ENCODE measurements at places on chromosomes 2 and 18.

DNA sequence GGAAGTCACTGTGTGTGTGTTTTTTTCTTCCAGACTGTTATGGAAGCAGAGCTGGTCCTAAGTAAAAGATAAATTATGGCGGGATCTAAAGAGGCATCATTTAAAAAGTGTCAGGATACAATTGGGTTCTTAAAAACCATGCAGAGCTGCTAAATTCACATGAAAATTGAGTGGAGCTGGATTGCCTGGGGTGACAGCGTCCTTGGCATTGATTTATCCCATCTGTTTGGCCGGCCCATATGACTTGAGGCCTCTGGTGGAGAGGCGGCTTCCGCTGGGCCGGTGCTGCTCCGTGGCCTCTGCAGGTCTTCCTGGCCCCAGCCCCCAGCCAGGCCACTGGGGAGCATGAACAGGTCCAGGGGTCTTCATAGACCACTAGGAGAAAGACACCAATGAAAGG, 165.5 kb downstream of the GLI2 start:
- ATAC-seq, result peak; percentile 15

DNA sequence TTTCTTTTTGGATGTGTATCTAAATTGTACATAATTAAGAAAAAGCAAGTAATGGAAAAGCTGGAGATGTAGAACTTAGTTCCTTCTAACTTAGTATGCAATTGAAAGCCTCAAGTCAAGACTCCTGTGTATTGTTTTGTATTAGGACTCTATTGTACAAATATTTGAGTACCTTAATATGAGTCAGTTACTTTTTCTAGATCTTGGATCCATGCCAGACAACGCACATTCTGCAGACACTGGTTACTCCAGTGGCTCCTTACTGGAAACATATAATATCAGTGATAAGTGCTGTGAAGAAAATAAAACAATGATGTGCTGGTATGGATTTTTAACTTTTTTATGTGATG, 1.5 kb downstream of the SLC39A10 start:
- ATAC-seq, result peak; percentile 37

- no peak for ATAC-seq
These were observed 35.6 kb downstream of the OSBPL6 start for GRCh38 chr2:178229927-178230326.

- ATAC-seq, result peak; percentile 61
These were observed 116.0 kb upstream of the RAB27B start for GRCh38 chr18:54712306-54712705.

GRCh38 chr2:43323857-43324256, 97.5 kb upstream of the ZFP36L2 start:
- ATAC-seq, result no peak

DNA sequence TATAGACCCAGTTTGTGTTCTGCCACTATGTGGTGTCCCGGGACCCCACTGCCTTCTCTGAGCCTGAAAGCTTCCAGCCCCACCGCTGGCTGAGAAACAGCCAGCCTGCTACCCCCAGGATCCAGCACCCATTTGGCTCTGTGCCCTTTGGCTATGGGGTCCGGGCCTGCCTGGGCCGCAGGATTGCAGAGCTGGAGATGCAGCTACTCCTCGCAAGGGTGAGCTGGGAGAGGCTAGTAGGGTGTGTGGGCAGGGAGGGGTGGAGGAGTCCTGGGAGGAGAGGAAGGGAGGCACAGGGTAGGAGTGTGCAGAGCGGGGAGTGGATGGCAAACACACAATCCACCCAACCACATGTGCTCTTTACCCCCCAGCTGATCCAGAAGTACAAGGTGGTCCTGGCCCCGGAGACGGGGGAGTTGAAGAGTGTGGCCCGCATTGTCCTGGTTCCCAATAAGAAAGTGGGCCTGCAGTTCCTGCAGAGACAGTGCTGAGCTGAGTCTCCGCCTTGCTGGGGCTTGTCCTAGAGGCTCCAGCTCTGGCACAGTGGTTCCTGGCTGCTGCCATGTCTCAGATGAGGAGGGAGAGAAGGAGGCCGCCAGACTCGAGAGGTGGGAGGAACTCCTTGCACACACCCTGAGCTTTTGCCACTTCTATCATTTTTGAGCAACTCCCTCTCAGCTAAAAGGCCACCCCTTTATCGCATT, 16.9 kb downstream of the PRKAG3 start:
- no peak for ATAC-seq

DNA sequence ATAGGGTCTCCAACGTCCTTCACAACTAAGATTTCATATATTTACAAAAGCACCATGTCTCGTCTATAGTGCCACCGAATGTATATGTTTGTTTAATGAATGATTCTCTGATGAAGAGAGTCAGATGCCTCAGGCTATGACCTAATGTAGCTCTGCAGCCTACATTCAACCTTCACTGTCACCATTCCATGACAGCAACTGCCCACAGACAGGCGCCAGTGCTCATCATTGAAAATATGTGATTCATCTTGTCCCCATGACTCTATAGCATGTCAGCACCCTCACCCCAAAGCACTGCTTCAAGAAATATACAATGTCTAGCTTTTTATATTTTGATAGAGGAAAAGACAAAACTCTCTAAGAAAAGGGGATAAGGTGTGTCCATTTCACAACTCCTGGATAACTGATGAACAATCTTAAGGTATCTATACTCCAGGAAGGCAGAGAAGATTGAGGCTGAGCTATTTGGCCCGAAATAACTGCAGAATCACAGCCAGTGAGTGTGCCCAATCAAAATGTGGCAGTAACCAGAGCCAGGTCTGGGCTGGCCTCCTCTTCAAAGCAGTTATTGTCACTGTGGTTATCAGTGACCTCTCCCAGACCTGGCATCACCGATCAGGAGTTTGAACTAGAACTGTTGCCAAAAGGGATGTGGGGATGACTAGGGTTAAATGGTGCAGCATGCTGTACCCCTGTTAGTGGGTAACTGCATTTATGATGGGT, 246.6 kb downstream of the SETBP1 start:
- peak; percentile 53 for ATAC-seq

- ATAC-seq, result no peak
These were observed 17.1 kb downstream of the GYPC start for GRCh38 chr2:126672980-126673605.

DNA sequence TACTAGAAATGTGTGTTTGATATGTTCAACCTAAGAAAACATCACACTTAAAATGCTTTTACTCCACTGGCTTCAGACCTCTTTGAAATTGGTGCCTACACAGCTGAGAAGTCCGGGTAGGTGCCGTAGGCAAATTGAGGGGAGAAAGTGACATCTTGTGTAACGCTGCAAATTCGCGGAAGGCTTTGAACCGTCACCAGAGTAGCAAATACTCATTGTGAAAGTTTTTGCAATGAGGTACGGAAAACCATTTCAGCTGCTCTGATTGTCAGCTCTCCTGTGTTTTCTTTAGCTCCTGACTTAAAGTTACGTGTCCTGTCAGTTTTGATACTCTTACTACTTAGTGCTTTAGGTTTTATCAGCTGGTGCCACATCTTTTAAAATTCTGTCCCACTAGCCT, 224.5 kb downstream of the FAM210A start:
- no peak for ATAC-seq

DNA sequence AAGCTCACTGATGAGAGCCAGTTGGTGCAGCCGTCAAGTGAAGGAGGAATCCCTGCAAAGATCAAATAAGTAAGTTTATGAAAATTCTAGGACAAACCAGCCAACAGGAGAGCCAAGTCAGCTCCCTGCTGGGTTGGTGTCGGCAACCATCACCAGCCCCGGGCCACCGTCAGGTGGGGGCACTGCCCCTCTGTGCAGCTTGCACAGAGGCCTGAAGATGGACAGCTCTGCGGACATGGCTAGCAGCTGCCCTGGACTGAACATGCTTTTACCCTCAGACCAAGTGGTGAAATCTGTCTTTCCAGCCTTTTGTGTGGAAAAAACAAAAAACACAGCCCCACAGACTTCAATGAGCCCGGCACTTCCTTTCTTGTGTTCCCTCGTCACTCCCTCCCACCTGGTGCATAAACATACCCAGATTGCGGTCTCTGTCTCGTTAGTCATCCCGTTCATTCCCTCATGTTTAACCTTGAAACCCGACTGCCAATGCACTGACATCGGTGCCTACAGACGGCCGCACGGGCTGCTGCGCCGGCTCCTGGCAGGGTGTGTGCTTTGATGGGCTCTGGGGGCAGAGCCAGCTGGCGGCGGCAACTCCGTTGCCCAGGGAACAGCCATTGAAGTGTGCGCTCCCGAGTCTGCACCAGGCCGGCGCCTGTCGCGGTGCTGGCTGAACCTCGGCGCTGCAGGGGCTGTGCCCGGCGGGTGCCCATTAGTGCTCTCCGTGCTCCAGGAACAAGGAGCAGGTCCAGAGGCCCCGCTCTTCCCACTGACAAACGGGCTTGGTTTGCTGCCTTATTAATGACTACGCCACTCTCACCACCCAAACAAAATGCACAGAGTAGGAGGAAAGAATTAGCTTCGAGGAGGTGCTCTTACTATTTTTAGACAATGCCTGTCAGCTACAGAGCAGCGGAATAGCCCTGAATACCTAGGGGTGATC, 95.3 kb downstream of the EIPR1 start:
- ATAC-seq, result peak; percentile 96

- no peak for ATAC-seq
These were observed 868.1 kb upstream of the ID2 start for GRCh38 chr2:7813541-7814292.

- ATAC-seq, result peak; percentile 67
These were observed 7.4 kb upstream of the MBOAT2 start for GRCh38 chr2:9010866-9011265.

- peak; percentile 99 for ATAC-seq
These were observed 321.4 kb downstream of the TGIF1 start for GRCh38 chr18:3771121-3771971.

- ATAC-seq, result no peak
These were observed 491.9 kb upstream of the CHAC2 start for GRCh38 chr2:53275743-53276142.

- no peak for ATAC-seq
These were observed 18.2 kb upstream of the DUSP2 start for GRCh38 chr2:96163415-96163767.

DNA sequence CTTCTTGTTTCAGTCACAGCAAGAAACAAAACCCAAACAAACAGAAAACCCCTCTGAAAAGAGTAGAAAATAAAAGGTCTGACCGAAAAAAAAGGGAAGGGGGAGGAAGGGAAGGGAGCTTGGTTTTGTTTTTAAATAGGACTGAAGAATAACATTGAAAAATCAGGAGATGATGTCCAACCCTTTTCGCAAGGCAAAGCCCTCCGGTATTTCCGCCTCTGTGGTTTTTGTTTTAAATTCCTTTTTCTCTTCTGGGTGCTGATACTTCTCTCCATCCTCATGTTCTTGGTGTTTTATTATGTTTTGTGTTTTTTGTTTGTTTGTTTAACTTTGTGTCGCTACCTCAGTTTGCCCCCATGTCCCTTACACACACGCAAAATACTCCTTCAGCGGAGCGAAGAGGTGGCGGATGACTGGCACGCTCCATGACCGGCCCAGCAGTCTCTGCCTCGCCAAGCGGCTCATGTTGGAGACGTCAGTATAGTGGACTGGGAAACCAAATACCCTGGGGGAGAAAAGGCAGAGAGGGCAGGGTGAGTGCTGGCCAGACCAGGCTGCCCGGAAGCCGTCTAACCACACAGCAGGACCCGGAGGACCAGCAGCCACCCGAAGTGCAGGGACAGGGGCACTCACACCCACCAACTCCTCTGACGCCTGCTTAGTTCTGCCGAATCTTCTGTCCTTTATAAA, 65.7 kb upstream of the POMC start:
- ATAC-seq, result no peak

GRCh38 chr2:120787822-120788700, 52.4 kb downstream of the GLI2 start:
- ATAC-seq, result no peak

DNA sequence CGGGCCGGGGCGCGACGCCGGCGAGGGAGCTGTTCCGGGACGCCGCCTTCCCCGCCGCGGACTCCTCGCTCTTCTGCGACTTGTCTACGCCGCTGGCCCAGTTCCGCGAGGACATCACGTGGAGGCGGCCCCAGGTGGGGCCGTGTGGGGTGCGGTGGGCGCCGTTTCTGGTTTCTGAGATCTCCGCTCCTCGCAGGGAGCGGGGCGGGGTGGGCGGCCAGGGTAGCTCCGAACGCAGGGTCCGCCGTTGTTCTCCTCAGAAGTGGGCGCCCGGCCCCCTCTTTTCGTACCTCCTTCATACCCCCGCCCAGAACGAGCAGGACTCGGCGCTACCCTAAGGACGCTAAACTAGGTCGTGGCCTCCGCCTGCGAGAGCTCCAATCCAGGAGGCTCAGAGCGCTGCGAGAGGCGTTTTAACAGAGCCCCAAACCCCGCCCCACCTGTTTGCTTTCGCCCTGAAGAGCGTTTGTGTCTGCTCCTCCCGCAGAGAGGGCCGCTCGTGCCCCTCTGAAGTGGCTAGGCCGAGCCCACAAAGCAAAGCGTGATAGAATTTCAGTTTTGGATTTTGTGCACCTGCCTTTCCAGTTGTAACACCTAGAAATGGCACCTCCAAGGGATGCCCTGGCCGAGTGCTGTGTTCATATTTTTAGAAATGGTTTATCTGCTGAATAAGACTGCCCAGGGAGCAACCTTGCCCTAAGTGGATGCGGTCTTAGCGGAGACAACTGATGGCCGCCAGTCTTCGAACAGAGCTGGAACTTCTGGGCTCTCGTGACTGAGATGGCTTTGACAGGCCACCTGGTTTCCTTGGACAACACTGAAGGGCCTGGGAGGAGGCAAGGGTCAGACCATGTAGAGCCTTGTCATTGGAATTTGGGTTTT, 626 bp downstream of the CAPN10 start:
- peak; percentile 51 for ATAC-seq

GRCh38 chr2:222752746-222753145, 81.3 kb downstream of the MOGAT1 start:
- no peak for ATAC-seq

DNA sequence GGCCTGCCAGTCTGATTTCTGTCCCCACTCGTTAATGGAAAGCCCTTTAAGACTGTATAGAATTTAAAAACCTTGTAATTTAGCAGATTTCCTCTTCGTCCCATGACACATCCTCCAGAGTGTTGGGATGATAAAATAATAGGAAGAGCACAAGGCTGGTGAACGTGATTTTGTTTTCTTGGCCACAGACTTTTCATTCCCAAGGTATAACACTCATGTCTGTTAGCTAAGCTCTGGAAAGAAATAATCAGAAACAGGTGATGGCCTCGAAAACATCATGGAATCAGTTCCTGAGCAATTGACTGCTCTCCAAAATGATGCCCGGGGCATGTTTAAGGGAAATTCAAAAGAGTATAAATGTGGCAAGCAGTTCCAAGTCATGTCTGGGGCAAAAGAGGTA, 337.8 kb upstream of the TCF4 start:
- ATAC-seq, result no peak

GRCh38 chr18:76953156-76953555, 130.8 kb downstream of the ZNF236 start:
- no peak for ATAC-seq

All from SK-N-SH treated with all-trans-retinoic acid at 6 μM for 48 hours (cell line).